Epithelial cell of prostate (primary cell): ENCODE measurements at places on chromosomes 7 and 10.

DNA sequence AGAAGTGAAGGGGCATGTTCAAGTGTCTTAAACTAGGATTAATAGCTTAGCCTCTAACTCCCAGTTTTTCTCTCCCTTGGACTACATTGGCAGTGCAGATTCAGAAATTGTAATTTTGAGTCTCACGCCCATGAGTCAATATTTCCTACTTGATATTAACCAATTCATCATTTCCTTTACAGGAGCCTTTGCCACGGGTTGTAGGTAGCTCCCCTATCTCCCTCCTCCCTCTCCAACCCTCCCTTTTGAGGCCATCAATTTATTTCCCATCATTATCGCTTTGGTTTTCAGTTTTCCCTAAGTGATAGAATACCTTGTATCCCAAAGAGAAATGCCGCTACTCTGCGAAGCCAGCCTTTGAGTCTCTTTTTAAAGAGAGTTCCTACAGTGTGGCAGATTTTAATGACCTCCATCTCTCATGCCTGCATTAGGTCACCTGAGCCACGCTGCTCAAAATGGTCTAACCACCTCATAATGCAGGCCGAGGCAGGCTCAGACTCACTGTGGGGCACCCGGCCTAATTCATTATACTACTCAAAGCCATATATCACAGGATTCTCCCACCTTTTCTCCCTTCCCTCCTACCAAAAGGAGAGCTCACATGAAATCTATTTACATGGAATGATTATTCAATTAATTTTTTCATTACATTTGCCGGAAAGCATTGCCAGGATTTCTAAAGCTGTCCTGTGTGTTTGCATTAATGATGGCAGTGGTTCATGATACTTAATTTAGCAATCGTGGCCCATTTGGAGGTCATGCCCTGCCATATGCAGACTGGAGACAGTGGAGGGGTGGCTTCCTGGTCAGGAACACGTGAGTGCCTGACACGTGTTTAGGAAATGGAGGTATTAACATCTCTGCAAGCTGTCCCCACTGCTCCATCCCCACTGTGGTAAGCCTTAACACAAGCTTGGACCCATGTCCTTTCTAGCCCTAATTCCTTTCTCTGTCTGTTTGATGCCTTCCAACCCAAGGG is 448.2 kb upstream of the AUTS2 start:
- no peak for DNase-seq

DNA sequence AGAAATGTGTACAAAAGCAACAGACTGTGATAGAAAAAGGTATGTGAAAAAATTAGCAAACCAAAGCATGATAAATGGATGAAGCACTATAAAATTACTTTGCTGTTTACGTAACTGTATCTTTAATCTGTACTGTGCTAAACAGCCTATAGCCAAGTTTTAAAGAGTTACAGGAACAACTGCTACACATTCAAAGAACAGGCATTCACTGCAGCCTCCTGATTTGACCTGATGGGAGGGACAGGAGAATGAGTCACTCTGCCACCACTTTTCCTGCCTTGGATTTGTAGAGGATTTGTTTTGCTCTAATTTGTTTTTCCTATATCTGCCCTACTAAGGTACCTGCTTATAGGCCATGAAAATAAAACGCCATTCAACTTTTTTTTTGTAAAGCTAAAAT is 116.1 kb downstream of the FANK1 start:
- DNase-seq, result no peak

DNA sequence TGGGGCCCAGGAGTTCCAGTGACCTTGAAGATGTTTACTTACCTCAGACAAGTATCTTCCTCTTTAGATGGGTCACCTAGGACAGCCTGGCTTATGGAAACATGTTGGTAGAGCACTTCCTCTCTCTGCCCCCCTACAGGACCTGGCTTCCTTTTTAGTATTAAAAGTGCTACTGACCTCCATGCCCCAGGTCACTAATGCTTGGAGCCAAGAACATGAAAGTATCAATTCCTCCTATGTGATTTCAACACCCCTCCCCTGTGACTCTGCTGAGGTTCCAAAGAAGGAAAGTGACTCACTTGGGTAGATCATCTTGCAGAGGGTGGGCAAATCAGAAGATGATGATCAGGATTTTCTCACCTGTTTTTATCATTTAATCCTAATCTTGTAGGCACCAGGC is 125.3 kb upstream of the CCDC6 start:
- DNase-seq, result no peak

DNA sequence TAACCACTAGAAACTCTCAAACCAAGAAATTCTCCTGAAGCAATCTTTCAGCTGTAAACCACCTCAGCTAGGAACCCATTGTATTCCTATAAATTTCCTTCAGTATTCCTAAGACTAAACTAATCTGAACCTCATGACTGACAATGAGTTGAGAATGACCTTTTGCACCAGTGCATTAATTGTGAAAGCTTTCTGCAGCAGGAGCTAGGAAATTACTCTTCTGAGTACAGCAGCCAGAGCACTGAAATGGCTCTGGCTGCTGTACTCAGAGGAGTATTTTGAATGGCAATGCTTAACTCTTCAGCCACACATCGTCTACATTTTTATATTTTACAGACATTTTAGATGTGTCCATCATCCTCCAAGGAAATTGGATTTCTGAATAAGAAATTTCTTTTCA is 109.7 kb downstream of the PCDH15 start:
- no peak for DNase-seq

- no peak for DNase-seq
These were observed 60.0 kb downstream of the DGKB start for GRCh38 chr7:14842523-14842922.

- no peak for DNase-seq
These were observed 31.0 kb upstream of the FZD1 start for GRCh38 chr7:91233212-91233611.

- peak; percentile 60 for DNase-seq
These were observed 38.2 kb upstream of the SLC26A4 start for GRCh38 chr7:107622429-107622828.

- no peak for DNase-seq
These were observed 227.3 kb downstream of the PTEN start for GRCh38 chr10:88090568-88091214.

- DNase-seq, result no peak
These were observed 55.7 kb upstream of the OGDHL start for GRCh38 chr10:49817845-49818244.

GRCh38 chr10:32417911-32418547 is 27.9 kb upstream of the CCDC7 start:
- DNase-seq, result no peak

GRCh38 chr7:135143885-135144668 is 3.8 kb upstream of the TMEM140 start:
- no peak for DNase-seq

GRCh38 chr10:18059826-18060559 is 80.2 kb upstream of the CACNB2 start:
- no peak for DNase-seq

- no peak for DNase-seq
These were observed 550.4 kb upstream of the PCDH15 start for GRCh38 chr10:55351431-55351830.

- DNase-seq, result peak; percentile 49
These were observed 31.2 kb downstream of the PRTFDC1 start for GRCh38 chr10:24920907-24921881.

DNA sequence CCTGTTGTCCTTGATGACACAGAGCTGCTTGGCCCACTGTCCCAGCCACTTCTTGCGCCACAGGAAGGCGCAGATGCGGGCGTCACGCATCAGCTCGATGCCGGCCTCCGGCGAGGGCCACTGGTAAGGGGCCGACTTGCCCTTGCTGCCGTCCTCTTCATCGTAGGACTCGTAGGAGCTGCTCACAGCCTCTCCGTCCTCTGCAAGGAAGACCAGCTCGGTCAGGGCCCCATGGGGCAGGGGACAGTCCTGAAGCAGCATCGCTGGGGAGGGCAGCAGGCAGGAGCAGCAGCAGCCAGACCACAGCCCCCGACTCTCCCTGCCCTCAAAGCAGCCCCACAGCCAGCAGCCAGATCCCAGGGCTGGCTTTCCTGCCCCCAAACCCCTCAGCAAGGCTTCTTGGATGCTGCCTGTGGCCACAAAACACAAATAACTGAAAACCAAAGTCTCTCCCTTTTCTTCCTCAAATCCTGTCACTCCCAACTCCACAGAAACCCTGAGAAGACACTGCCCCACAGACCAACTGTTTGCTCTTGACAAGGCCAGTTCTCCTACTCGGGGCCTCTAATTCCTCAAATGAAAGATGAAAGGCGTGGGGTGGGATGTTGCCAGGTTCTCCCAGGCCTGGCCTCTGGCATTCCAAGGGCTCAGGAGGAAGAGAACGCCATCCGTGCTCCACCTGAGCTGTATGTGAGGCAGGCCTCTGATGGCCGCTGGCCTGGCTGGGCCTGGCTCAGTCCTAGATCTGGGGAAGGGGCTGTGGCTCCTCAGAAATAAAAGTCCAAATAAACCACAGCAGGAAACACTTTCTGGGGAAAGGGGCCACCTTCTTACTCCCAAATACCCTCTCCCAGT is 76.7 kb downstream of the VWA2 start:
- no peak for DNase-seq

- no peak for DNase-seq
These were observed 18.6 kb upstream of the ZNF32 start for GRCh38 chr10:43667317-43667731.

DNA sequence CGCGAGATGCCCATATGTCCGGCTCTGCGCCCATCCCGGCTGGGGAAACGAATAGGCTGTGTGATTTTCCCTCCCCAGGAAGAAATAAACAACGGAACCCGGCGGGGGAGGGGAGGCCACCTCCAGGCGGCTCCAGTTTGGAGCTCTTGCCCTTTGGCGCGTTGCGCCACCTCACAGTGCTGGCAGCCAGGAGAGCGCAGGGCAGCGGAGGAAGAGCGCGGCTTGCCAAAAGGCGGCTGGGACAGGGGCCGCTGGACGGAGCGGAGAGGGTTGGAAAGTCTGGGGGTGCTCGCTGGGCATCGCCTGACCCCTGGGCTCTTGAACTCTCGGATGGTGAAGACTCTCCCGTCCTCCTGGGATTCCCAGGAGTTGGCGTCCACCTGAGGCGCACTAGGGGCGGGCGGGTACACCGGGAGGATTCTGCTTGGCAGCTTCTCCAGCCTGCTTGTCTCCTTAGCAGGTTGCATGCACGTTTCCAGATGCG is 5.3 kb upstream of the NEUROG3 start:
- no peak for DNase-seq

GRCh38 chr10:3487228-3487627 is 297.8 kb downstream of the KLF6 start:
- no peak for DNase-seq

DNA sequence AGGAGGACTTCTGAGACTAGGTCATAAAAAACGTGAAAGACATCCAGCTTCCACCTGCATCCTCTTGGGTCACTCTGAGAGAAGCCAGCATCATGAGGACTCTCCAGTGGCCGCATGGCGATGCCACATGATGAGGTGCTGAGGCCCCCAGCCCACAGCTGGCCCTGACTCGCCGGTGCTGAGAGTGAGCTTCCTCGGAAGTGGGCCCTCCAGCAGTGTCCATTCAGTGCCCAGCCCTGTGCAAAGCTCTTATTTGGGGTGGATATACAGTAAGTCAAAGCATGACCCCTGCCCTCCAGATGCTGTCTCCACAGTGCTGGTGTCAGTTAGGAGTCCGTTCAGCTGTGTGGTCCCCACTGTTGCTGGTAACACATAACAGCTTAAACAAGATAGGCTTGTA is 93.6 kb upstream of the CHST15 start:
- no peak for DNase-seq

GRCh38 chr10:81104494-81104893 is 566.8 kb downstream of the SH2D4B start:
- no peak for DNase-seq

DNA sequence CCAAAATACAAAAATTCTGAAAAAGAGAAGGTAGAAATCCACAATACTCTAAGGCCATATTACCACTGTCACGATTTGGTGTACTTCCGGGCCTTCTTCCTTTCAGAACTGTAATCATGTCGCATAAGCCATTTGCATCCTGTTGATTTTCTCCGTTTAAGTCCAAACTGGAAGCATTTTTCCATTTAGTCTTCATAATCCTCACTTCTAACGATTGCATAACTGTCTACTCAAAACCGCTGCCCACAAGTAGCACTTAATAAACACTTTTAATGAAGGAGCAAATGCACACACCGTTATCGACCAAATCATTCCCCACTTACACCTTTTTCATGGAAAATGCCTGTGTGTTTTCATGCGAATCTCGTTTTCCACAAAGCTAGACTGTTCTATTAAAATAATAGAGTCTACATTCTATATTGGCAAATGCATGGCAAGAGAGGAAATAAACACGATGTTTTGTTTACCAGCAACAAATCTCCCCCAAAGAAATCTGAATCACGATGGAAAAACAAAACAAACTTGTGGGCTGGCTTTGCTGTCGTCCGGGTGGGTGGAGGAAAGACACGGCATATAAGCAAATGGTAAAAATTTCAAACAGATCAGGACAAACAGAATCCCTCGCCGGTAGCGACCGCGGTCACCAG is 1.0 kb downstream of the ATE1 start:
- DNase-seq, result no peak

DNA sequence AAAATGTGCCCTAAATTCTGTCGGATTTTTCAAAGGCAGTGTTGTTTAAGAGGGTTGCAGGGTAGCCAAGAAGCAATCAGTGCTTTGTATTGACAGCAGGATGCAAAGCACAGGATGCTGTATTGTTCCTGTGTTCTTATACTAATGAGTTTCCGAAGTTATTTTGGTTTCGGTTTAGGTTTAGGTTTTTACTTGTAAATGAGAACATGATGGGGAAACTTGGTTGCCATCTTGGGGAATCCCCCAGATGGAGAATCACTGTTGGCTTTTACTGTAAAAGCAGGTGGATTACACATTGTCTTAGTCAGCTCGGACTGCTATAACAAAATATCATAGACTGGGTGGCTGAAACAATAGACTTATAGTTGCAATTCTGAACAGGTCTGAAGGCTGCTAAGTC is 72.1 kb downstream of the INHBA start:
- DNase-seq, result no peak

- DNase-seq, result no peak
These were observed 17.3 kb upstream of the FAM241B start for GRCh38 chr10:69612760-69613159.

DNA sequence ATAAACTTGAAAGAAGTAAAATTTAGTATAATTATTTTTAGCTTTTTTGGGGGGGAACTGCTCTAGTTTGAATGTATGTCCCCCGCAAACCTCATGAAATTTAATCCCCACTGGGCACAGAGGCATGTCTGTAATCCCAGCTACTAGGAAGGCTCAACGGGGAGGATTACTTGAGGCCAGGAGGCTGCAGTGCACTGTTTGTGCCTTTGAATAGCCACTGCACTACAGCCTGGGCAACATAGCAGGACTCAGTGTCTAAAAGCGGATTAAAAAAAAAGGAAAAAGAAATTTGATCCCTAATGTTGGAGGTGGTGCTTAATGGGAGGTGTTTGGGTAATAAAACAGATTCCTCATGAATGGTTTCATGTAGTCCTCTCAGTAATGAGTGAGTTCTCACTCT is 43.1 kb upstream of the PHF14 start:
- no peak for DNase-seq

- DNase-seq, result no peak
These were observed 50.1 kb upstream of the INPP5A start for GRCh38 chr10:132487241-132488135.
